Occipital lobe (tissue), 3 donors: ENCODE measurements at places on chromosomes 5 and 9. TPM values are rescaled to one million over a fixed set of nuclear protein-coding genes. Genes with fewer than 3 reads are reported as not detected.

The MEF2C gene
- total RNA-seq: 2,088 TPM

The MARCOL gene
- total RNA-seq: not detected

The SPOCK1 gene
- 36.7 TPM for total RNA-seq

- DNase-seq: no peak
Measured at GRCh38 chr5:61171479-61171878, 9.2 kb upstream of the SMIM15 start.

GRCh38 chr5:172444110-172444510 lies 10.2 kb downstream of the SH3PXD2B start:
- DNase-seq: no peak

DNA sequence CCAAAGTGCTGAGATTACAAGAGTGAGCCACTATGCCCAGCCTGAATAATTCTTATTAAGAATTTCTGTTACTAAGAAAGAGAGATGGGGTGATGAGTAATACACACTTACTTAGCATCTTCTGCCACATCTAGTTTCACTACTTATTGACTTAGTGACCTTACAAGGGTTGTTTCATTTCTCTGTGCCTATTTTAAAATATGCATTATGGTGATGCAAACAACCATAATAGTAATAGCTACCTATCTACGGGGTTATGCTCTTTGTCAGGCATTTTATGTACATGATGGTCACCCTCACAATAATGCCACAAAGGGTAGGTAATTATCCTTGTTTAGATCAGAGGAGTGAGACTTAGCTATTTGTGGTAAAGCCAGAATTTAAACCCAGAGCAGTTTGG lies 499.0 kb upstream of the SGCD start:
- no peak for DNase-seq
